ENCODE measurements at places on chromosomes 4 and X.
A peak's percentile ranks its signal among the peaks of the same experiment; 100 is the strongest.

DNA sequence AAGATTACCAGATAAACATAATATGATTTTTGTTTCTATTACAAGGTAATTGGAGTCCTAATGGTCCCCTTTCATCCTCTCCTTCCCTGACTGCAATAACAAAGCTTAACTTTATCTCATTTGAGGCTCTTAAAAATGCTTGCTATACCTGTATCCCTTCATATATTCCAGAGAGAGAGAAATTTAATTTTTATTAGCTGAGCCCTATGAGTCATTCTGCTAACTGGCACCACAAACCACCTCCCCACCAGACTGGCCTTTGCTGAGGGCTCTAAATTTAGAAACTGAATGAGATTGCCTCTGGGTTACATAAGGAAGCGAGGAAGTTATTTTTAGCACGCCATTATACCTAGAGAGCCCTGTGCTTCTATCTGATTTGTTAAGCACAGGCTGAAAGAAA, 27.4 kb downstream of the CBLL2 start:
- peak; percentile 90 for DNase-seq

DNA sequence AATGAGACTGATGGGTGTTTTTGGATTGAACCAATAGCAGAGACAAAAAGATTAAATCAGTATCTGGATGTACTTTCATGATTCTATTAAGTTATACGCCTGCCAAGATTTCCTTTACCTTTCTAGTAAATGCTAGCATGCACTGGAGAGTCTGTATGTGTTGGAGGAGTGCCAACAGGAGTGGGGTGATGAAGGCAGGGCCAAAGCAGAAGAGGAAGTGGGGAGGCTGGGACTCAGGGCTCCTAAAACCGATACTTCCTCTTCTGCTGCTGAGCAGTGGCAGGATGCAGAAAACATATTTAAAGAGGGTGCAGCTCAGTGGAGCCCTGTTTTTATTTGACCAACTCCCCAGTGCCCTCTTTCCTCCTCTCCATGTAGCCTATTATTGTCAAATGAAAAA, 5.6 kb downstream of the CYSLTR1 start:
- DNase-seq, result no peak

GRCh38 chr4:177008071-177008835, 215.5 kb upstream of the VEGFC start:
- DNase-seq, result no peak

DNA sequence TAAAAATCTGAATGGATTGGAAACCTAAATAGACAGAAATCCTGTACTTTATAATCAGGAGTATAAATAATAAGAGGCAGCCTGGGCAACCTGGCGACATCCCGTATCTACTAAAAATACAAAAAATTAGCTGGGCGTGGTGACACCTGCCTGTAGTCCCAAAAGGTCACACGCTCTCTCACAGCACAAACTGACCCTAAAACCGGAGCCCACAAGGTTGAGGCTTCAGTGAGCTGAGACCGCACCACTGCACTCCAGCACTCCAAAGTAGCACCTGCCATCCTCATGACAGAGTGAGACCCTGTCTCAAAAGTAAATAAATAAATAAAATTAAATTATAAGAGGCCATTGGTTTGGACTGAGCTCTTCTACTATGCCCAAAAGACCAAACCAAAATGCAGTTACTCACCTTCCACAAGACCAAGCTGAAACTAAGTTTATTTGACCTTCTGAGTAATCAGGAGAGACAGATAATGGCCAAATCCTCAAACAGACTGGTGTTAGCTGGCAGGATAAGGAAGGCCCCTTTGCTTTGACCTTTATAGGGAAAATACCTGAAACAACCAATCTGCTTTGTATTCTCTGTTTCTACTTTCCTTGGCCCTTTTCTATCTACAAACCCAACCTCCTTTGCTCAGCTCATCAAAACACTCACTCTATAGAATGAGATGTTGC, 3.2 kb upstream of the GRSF1 start:
- no peak for DNase-seq

DNA sequence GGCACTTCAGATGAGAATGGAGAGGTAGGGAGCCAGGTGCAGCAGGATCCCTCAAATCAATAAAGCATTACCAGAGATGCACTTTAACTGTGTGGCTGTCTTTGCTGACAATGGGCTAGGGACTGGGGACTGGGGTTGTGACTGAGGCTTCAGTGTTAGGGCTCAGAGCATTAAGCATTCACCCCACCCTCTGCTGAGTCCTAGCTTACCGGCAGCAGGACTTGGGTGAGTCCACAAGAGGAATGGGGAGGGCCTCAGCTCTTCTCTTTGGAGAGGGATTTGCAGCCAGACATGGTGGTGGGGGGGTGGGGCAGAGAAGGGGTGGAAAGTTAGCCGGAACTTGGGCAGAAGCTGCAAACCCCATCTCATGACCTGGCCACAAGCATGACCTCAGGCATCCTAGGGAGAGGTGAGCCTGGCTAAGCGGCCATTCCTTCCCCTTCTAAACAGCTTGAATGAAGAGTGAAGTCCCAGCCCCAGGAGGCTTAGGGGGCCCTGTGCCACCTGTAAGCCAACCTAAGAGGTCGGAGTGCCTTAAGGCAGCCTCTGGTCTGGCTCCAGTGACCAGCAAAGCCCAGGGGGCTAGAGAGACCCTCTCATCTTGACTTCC, 78.4 kb downstream of the STARD8 start:
- no peak for DNase-seq

DNA sequence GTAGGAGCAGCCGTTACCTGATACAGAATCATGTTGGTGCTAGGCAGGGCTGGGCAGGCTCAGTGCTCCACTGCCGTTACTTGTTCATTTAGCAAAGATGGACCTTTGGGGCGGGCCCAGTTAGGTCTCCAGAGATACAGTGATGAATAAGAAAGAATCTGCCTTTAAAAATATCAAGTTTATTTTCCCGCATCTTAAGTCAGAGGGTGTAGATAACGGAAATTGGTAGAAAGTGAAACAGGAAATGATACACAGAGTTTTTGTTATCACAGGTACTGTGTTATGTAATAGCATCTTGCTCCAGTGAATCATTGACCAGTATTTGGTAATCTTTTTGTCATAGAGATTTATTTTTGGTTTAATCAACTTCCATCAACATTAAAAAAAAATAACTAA, 5.5 kb downstream of the TMEM131L start:
- DNase-seq, result no peak

DNA sequence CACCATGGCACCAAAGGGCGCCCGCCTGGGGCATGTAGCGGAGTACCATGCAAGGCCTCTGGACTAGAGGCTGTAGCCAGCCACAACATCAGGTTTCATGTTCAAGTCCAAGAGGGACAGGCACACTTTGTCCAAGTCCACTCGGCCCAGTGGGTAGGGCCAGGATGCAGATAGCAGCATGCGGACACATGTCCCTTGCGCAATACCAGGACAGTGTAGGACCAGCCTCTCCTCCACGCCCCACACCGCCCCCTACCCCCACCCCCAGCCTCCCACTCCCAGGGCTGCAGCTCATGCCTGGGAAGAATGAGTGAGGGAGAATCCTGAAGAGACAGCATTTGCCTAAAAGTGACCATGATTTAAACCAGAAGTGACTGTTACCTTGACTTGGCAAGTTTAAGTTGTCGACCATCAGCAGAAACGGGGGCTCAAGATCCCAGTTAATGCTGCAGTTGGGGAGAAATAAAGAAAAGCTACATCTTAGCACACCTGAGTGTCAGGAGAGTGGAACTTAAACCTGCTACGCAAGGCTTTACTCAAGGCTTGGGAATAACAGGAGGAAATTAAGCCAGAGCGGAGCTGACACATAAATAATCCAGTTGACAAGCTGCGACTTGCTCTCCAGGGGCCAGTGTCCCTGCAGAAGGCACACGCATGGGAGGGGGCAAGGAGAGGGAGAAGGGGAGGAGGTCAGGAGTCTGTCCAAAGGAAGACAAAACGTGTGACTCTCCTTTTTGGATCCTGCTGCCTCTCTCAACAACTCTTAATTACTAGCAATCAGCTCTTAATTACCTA, 221.7 kb downstream of the BCOR start:
- DNase-seq, result peak; percentile 30

- DNase-seq, result no peak
Observed at GRCh38 chr4:35216636-35217035, 1027.7 kb downstream of the ARAP2 start.

DNA sequence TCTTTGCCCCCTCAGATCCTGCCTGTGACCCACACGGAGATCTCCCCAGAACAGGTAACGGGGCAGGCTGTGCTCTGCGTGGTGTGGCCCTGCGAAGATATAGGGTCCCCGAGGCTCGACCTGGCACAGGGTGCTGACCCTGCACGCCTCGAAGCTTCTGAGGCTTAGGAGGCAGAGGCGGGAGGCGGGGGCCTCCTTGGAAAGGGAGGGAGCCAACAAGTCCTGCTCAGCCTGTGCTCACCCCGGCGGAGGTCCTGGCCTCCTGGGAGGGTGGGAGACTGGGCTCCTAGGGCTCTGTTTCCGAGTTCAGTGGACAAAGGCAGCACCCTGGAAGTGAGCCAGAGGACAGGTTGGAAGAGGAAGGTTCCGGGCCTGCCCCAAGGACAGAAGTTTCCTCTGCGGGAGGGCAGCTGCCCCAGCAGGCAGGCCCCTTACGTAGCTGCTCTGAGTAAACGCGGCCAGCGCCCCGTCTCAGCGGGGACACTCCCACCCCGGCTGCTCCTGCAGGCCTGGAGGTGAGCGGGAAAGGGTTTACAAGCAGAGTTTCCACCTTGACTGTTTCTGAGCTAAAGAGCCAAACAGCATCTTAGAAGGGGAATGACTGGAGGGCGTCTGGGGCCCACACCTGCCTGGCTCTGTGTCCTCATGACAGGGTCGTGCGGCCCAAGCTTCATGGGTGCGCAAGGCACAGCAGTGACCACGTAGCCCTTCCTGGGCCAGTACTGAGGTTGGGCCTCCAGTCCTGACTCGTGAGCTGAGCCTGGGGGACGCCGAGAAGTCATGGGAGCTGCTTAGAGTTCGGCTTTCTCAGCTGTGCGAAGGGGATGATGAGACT, 16.1 kb downstream of the TMEM175 start:
- no peak for DNase-seq

DNA sequence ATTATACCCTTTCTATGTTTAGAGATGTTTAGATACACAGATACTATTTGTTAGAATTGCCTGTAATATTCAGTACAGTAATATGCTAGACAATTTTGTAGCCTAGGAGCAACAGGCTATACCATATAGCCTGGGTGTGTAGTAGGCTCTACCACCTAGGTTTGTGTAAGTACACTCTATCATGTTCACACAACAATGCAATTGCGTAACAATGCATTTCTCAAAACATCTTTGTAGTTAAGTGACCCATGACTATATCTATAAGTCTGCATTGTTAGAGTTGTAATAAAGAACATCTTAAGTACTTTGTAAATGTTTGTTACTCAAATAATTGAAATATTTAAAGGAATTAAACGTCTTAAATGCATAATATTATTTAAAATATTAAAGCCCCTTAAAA, 379.3 kb downstream of the PPP3CA start:
- DNase-seq, result no peak

- no peak for DNase-seq
Observed at GRCh38 chrX:12174358-12174757, 36.1 kb downstream of the FRMPD4 start.

- DNase-seq, result no peak
Observed at GRCh38 chrX:153547195-153547594, 29.8 kb downstream of the ATP2B3 start.

- DNase-seq, result peak; percentile 51
Observed at GRCh38 chrX:128518508-128518907, 466.3 kb upstream of the ACTRT1 start.

DNA sequence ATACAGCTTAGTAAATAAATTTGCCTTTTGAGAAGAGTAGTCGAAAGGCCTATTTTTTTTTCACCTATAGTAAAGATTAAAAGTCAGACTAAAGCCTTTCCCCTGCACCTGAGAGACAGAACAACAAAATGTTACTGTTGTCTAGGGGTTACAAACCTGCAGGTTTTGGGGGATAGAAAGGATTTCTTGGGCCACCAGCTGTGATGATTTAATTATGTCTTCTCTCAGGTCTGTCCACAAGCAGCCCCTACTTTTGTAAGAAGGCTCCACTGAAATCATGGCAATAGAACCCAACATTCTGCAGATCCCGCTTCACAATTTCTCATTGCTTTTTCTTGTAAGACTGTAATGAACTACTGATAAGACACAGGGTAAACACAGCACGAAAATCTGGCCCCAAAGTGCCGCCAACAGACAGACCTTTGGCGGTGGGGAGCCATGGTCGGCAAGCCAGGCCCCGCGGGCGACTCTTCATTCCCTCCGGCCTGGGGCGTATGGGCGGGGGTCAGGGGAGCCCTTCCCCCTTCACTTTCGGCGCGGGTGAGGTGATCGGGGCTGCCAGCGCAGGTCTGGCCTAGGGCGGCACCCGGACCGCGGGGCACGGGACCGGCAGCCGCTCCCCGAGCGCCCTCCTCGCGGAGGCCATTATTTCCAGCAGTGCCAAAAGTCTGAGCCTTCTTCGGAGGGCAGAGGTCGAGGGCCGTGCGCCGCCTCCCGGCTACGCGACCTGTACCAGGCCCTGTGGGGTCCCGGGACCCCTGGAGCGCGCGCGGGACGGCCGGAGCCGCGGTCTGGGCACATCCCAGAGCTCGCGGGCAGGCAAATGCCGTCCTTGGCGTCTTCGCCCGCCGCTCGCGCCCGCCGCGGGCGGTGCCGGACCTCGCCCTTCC, 812 bp upstream of the KDM6A start:
- DNase-seq, result no peak

DNA sequence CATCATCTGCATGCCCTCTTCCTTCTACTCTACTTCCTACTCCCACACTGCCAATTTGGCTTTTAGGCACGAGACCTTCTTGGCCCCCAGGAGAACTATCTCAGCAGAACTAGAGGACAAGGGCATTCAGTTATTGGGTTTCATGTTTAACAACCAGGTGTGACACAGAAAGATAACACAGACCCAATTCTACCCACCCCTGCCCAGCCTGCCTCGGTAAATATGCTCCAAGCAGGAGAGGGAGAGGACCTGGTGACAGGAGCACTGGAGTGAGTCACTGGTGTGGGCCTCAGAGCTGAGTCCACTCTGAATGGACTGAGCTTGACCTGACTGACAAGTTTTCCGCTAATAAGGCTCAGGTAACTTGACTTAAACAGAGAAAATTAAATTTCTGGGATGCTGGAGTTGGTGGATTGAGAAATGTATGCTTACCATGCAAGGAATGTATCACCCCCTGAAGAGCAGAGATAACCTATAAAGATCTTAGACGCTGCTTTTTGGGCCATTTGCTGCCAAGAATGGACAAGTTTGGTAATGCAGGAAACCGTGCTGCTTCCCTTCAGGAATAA, 52.5 kb downstream of the CASP3 start:
- DNase-seq, result no peak

DNA sequence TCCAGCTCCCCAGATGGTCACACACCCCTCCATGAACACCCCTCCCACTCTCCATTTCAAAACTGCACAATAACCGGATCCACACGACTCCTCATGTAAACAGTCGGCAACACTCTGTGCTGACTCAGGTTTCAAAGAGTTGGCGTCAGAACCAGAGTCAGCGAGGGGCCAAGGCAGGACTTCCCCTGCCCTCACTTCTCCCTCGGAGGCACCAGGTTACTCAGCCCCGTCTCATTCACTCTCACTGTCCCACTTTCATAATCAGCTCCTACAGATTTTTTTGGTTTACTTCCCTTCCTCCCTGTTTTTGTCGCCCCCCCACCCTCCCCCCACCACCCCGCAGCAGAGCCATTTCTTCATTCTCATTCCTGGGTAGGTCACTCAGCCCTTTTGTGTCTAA, 2.7 kb upstream of the TIMP1 start:
- no peak for DNase-seq

Data from SK-N-DZ (cell line).